GM12864 (cell line): ENCODE measurements at places on chromosomes 2 and 18.

DNA sequence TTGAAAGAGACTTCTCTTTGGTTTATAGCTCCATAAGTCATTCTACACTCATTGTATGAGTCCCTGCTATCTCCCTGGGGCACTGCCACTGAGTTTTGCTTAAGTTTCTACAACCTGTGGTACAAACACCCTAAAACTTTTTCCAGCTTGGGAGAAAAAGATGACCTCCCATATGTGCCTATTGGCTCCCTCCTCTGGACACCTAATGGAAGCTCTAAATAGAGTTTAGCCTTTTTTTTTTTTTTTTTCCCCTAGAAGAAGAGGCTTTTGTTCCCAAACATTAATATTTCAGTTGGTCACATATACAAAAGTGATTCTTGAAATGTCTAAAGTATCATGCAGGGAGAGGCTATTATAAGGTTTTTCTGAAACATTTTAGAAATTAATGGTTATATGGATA lies 547.2 kb upstream of the TMEFF2 start:
- no peak for DNase-seq

DNA sequence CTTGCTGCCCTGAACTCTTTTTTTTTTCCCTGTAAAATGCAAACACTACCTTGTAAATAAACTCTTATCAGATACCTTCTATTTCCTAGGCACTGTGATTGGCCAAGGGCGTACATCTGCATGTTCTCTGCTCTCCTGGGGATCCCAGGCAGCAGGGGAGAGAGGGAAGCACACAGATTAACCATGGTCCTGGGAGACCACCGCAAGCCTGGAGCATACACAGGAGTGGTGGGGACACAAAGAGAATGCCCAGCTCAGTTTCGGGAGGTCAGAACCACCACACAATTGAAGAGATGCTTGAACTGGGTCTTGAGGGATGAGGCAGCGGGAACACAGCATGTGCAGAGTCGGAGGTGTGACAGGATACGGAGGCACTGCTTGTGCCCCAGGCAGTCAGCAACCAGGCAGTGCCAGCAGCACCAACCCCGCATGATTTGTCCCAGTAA lies 2.1 kb downstream of the GREB1 start:
- no peak for DNase-seq

DNA sequence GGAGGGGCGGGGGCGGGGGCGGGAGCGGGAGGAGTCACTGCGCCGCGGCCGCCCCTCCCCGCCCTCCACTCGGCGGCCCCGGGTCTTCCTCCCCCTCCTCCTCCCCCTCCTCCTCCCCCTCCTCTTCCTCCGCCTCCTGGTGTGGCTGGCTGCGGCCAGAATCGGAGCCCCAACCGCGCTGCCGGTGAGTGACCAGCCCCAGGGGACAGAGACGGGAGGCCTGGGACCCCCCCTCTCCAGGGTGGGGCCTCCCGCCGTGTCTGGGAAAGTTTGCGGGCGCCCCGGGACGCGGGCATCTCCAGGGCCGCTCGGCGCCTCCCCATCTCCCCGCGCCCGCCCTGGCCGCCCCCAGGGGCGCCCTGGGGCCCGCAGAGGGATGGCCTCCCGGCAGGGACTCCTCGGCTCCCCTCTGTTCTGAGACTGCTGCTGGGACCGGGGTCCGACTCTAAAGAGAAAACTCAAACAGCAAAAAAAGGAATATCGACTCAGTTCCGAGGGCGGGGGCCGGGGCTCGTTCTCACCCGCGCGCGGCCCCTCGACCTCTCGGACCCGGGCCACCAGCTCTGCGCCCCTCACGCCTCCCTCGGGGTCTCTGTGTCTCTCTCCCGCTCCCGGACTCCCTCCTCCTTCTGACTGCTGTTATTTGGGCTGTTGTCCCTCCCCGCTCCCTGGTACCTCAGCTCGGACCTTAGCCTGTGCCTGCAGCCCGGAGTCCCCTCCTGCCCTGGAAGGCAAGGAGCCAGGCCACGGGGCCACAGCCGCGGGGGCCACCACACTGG lies at the start of gene STON1:
Gene STON1, plus strand, starts transcription at position 122 of the 779 bp plus-strand sequence. CDS start 50,480 bp downstream, outside the sequence.
- no peak for DNase-seq

- DNase-seq: no peak
Observed at GRCh38 chr2:120162716-120163115, 60.5 kb downstream of the TMEM185B start.
